ENCODE measurements at places on chromosomes 5 and 9.

- DNase-seq: no peak
Measured at GRCh38 chr5:66144834-66145390, 812 bp downstream of the SREK1 start.

GRCh38 chr5:129001841-129002526, 36.7 kb downstream of the SLC27A6 start:
- no peak for DNase-seq

DNA sequence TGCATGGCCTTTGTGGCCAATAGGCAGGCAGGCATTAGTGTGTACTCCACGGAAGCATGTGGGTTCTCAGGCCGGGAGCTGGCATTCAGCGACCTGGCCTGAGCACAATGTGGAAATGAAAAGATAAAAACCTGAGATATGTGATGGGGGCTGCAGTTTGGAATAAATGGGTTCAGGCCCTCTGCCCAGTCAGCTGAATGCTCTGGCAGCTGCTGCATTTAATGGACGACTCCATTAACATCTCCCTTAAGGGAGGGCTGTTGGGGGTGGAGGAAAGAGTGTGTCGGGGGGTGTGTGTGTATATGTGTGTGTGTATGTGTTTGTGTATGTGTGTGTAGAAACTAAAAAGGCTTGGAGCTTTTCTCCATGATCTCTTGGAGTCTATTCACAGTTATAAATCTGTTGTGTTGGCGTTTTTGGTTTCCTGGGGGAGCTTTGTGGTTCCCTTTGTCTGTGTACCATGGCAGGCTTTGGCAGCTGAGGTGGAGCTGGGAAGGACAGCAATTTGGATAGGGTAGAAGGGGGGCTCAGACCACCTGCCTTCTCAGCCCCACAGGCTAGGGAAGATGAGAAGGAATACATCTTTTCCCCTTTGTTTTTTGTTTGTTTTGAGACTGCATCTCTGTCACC, 27.3 kb upstream of the HSPA9 start:
- DNase-seq: no peak

- DNase-seq: no peak
Measured at GRCh38 chr5:115584501-115584900, 17.8 kb downstream of the TICAM2 start.

GRCh38 chr5:57601996-57602395, 119.4 kb upstream of the ACTBL2 start:
- DNase-seq: no peak

DNA sequence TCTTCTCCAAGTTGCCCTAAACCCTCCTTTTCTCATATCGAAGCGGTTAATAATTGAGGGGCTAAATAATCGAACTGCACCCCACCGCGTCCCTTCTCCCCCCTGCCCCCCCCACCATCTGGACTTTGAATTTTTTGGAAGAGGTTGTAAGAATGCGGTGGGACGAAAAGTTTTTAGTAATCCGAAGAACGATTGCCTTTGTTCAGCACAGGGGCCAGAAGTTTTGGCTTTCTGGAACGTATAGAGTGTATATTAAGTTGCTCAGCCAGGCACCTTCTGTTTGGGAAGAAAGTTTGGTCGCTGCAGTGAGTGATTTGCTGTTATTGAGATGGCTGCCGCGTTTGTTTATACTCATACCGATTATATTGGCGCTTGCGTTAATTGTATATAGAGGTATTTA, 518 bp downstream of the ERBIN start:
- DNase-seq: peak; percentile 14

DNA sequence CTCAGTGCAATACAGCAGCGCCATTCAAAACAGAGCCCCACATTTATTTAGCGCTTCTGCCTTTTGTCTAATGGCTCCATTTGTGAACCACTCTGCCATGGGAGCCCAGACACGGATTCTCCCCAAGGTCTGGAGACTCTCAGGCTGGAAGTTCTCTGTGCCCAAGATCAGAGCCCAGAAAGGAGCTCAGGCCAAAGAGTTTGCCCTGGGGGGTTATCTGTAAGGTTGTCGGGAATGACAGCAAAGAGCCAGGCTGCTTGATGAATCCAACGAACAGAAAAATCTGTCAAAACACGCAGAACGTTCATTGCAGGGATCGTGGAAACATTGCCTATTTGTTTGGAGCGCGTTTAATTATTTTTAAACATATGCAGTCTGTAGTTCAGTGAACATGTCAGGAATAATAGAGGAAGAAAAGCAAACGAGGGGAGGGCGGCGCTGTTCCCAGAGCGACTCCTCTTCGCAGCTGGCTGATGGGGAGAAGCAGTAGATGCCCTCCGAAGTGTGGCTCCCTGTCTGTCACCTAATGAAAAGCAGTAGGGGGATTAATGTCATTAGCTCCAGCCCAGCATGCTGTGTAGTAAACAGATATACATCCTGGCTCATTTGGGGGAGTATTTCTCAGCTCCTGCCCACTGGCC, 464.9 kb upstream of the MPDZ start:
- DNase-seq: no peak

DNA sequence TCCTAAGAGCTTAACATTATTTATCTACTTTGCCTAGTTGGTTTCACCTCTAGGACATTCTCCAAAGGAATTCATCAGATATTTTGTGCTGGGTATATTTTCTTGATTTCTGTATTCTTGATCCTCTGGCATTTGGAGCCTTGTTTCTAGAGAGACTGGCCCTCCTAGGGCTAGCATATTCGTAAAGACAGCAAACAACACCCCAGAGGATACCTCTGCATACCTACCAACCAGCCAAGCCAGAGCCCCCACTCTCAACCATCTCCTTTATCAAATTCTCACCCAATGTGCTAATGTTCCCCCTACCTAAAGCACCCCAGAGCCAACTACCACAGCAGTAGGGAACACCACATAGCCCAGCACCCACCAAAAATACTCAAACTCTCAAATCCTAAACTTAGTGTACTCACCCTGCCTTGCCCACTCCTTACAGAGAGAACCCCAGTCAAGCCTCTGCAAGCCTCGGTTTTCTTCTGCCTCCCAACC, 149.5 kb downstream of the SEMA5A start:
- DNase-seq: no peak

- DNase-seq: no peak
Measured at GRCh38 chr5:103908336-103909080, 345.9 kb upstream of the NUDT12 start.

DNA sequence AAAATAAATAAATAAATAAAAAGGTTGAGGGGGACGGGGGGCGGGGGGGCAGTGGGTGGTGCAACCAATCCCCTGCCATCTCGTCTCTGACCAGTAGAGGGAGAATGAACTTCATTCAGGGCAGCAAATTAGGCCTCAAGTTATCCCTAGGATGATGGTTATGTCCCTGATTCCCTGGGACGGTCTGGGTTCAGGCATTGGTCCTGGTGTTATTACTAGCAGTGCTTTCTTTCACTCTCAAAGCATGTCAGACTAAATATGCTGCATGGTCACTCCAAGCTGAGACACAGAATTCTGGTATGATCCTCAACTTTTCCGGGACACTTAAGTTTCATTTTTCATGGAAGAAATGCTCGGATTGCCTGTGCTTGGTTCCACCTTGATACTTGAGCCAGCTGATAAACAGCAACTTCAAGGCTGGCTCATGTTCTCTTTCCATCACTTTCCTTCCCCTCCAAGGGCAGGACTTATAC, 59.4 kb downstream of the DAP start:
- DNase-seq: peak; percentile 18

DNA sequence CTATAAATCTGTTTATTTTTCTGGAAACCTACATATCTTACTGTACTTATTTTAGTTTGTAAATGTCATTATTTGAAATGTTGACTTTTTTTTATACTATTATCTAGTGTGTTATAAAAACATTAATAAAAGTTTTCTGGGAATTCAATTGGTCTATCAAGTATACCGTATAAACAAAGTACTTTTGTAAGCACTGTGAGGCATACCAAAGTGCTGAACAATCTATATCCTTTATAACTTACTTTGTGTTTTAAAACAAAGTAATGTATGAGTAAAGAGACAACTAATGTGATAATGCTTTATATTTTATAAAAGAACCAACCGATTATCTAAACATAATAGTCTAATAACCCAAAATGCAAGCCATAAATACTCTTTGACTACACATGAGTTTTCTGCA, 23.1 kb downstream of the EDIL3 start:
- no peak for DNase-seq

DNA sequence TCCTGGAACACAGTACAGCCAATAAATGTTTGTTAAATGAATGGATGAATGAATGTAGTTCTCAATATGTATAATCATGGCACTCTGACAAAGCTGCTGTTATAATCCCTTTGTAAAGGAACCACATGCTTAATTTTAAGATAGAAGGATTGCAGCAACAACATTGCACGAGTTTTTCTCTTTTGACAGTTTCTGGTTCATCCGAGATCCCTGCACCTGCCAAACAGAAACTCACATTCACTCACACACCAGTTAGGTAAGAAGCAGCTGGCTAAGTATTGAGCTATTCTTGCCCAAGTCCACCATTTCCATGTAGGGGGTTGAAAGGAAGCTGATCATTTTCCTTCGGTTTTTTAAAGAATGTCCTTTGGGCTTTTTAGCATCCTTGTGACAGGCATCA, 133.7 kb upstream of the MAP1B start:
- no peak for DNase-seq

GRCh38 chr5:85293145-85293785, 908.6 kb upstream of the EDIL3 start:
- no peak for DNase-seq

DNA sequence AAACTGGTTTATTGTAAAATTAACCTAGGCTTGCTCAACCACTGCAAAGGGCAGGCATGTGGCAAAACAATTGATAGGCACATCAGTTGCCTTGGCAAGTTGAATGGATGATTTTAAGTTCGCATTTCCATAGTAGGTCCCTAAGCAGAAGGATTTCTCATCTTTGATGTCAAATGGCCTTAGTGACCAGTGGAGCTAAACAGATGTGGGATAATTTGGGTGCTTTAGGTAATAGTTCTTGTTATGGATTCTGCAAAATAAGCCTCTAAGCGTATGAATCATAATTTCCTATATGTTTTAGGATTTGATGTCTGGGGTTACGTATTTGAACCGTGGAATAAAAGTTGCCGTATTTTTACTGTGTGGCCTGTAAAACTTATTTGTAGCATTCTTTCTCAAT, 182.4 kb downstream of the CD180 start:
- DNase-seq: no peak

DNA sequence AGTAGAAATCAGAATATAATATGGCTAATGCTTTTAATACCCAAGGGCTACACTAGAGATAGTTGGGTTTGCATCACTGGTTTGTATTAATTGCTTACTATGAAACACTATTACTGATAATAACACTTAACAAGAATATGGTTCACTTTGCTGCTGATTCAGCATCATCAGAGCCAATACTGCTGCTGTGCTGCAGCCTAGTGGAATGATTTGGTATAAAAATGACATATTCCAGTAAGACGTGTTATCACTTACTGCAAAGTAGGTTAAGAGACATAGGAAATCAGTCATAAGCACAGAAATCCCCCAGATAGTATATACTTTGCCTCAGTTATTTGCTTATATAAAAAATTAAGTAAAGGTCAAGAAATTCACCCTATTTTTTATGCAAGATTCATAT, 2.8 kb downstream of the CDH10 start:
- DNase-seq: no peak

- no peak for DNase-seq
Measured at GRCh38 chr5:37889612-37890317, 49.9 kb upstream of the GDNF start.

GRCh38 chr5:5183933-5184332, 43.8 kb downstream of the ADAMTS16 start:
- no peak for DNase-seq

GRCh38 chr5:113214606-113215323, 220.0 kb downstream of the TSSK1B start:
- no peak for DNase-seq

- DNase-seq: no peak
Measured at GRCh38 chr5:1009359-1010180, 968 bp downstream of the NKD2 start.

- DNase-seq: no peak
Measured at GRCh38 chr5:142925795-142926194, 155.6 kb downstream of the ARHGAP26 start.

DNA sequence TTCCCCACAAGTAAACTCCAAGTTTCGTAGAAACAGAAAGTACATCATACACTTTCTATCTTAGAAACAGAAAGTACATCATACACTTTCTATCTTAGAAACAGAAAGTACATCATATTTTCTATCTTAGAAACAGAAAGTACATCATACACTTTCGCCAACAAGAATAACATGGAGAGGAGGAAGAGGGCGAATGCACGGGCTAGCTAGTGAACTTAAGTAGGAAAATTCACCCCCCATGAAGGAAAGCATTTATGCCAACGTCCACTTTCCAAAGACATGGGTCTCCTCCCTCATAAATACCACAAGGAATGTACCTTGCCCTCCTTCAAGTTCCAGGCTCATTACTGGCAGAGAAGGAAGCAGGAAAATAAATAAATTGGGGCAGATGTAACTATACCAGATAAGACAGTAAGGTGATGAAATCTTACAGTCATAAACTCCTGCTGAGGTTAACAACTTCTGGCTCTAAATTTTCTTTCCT, 64.7 kb downstream of the FRMD3 start:
- DNase-seq: peak; percentile 5

GRCh38 chr9:121023064-121023463, 27.0 kb downstream of the C5 start:
- DNase-seq: no peak

GRCh38 chr5:24899180-24899579, 254.4 kb upstream of the CDH10 start:
- DNase-seq: no peak

DNA sequence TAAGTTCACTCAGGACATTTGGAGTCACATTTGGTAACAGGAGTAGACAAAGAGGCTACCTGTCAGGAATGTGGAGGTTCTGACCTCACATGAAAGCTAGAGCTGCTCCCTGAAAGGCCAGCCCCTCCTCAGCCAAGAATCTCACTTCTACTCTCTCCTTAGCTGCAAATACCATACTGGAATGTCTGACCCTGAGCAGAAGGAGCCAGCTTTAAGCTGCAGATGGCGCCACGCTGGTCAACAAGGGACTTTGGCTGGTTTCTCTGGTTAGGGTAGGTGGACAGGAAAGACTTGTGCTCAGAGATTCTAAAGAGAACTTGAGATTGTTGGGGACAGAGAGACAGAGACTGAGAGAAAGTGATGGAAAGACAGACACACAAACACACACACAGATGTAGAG, 21.9 kb downstream of the ASTN2 start:
- no peak for DNase-seq

DNA sequence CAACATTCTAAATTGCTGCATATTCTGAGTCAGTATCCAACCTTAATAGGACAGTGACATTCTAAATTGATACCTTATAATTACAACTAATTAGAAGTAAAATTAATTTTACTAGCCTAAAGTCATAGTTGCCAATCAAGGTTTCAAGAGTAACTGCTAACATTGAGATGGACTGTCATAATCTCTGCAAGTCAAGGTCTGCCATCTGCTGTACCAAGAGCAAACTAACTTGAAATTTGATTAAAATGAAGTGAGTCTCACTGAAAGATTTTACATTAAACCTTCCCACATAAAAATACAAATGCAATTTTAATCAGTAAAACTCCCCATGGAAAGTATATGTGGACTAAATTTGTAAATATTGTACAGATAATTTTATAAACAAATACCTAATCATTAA, 235.3 kb downstream of the PRDM9 start:
- no peak for DNase-seq

DNA sequence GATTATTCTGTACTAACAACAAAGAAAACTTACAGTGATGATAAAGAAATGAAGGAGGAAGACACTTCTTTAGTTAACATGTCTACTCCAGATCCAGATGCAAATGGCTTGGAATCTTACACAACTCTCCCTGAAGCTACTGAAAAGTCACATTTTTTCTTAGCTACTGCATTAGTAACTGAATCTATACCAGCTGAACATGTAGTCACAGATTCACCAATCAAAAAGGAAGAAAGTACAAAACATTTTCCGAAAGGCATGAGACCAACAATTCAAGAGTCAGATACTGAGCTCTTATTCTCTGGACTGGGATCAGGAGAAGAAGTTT, 67.9 kb downstream of the VCAN start:
- no peak for DNase-seq

Measured in CD4-positive, alpha-beta T cell treated with Interleukin-4 for 4 hours (primary cell).